Effector memory CD8-positive, alpha-beta T cell (primary cell): ENCODE measurements at places on chromosomes 6 and 20.

GRCh38 chr6:29861521-29862255, 34.1 kb downstream of the HLA-G start:
- DNase-seq = no peak

DNA sequence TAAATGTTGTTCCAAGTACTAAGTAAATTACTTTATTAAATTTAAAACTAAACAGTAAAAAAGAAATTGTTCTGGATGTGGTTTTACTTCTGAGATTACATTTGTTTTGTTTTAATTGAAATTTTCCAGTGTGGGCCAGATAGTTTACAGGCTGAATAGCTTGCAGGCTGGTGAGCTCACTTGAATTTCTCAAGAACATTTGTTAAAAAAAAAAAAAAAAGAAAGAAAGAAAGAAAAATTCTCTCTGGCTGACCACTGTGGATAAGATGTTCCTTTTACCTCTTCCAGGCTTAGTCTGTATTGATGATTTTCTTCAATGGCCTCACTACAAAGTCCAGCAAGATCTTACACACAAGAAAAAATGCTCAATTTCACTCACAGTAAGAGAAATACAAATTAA, 85.4 kb downstream of the PLCG1 start:
- DNase-seq = no peak

DNA sequence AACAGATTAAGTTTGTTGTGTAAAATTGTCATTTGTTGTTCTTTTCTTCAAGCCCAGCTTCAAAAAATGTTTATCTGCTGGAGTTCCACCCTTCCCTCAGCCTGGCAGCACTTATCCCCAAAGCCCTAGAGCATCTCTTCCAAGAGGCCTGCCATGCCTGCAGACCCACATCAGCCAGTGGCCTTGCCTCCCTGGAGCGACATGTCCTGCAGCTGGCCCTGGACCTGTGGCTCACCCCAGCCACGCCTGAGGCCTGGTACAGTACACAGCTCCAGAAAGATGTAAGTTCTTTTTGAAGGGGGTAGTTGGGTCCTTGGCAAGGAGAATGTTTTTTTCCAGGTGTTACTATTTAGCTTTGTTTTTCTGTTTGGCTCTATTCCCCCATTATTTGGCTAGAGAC, 124.8 kb downstream of the CD164 start:
- DNase-seq = no peak

GRCh38 chr6:128558021-128558420, 37.6 kb upstream of the PTPRK start:
- no peak for DNase-seq

DNA sequence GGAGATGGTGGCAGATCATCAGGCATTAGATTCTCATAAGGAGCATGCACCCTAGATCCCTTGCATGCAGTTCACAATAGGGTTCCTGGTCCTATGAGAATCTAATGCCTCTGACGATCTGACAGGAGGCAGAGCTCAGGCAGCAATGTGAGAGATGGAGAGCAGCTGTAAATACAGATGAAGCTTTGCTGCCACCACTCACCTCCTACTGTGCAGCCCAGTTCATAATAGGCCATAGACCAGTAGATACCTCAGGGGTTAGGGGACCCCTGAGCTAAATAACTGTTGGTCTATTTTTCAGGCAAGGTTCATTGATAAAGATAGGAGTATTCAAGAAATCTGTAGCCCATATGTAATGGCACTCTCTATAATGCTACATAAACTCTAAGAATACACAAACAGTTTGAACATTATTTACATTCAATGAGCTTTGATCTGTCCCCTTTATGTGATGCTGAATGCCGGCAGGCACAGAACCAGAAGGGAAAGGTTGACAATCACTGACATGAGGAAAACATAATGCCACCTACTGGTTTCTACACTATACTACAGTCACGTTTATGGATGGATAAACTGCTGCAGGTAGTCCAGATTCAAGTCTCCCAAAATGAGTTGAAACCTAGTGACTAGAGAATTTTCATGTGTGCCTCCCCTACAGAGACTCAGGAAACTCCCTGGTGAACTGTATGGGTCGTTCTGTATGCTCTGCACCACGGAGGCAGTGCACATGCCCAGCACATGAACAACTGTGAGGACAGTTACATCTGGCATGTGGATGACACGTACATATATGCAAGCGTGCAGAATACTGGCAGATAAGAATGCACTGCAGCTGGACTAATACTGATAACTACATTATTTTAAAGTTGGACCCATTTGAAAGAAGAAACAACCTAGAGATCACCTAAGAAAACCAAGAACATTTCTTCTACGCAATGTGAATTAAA, 72.0 kb downstream of the DST start:
- DNase-seq = no peak

- DNase-seq = no peak
These were observed 52.0 kb downstream of the KIF13A start for GRCh38 chr6:17935188-17936149.
